ENCODE measurements at places on chromosomes 13 and 19.

DNA sequence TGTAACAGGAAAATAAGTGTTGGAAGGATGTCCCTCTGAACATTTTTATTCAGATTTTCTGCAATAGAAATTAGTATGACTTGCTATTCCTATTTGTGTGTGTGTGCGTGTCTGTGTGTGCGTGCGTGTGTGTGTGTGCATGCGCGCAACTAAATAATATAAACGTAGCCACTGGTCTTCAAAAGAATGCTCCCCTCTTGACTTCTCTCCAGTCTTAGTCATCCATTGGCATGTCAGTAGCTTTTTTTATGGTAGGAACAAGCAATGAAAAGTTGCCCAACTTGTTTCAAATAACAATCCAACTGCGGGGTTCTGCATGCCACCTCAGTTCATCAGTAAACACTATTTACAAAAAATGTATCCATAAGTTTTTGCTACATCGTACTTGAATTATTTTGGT, 249.6 kb downstream of the GPC6 start:
- DNase-seq = no peak

DNA sequence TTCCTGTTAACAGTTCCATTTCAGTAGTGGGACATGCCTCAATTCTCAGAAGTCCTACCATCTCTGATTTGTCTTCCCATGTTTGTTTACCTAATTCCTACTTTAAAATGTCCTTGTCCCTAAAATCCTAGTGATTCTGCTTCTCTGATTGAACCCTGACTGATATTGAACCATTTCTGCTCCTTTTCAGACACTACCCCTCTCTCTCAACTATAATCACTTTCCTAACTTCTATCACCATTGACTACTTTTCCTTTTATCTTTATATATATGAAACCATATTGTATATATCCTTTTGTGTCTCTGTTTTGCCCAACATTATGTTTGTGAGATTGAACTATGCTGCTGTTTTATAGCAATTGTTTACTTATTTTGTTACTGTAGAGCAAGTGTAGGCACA, 15.6 kb upstream of the ZNF227 start:
- DNase-seq = no peak

DNA sequence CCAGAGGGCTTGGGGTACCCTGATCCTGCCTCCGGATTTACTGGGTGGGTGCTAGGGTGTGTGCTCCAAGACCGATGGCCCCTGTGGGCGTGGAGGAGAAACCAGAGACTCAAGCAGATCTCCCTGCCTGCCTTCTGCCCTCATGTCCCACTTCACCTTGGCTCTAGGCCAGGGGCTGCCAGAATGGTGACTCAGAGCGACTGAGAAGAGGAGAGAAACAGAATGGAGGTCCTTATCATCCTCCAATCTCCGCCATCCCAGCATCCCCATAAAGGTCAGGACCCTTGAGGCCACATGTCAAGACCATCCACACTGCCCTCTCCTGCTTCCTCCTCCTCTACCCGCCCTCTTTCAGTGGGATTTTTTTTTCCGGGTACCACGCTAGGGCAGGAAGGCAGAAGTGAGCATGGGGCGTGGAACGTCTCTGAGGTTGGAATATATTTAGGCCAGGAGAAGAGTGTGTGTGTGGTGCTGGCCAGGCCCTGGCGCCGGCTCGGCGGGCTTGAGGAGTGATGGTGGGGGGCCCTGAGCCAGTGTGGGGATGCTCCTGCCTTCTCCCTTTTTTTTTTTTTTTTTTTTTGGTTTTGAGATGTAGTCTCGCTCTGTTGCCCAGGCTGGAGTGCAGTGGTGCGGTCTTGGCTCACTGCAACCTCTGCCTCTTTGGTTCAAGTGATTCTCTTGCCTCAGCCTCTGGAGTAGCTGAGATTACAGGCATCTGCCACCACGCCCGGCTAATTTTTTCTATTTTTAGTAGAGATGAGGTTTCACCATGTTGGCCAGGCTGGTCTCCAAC, 22.3 kb downstream of the IER2 start:
- peak; percentile 78 for DNase-seq

GRCh38 chr19:3782903-3783302, 3.3 kb downstream of the MATK start:
- DNase-seq = no peak

DNA sequence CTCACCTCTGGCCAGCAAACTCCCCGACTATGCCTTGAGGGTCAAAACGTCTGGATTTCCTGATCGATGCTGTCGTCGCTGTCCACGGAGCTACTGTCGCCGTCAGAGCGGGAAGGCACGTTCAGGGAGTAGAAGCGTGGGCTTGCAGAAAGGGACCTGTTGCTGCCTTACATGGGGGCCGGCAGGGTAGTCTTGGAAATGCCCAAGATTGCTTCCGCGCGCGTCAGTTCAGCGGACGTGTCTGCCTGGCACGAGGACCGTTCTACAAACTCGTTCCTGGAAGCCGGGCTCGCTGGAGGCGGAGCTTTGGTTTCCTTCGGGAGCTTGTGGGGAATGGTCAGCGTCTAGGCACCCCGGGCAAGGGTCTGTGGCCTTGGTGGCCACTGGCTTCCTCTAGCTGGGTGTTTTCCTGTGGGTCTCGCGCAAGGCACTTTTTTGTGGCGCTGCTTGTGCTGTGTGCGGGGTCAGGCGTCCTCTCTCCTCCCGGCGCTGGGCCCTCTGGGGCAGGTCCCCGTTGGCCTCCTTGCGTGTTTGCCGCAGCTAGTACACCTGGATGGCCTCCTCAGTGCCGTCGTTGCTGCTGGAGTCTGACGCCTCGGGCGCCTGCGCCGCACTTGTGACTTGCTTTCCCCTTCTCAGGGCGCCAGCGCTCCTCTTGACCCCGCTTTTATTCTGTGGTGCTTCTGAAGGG, 15.4 kb downstream of the RB1 start:
- no peak for DNase-seq

DNA sequence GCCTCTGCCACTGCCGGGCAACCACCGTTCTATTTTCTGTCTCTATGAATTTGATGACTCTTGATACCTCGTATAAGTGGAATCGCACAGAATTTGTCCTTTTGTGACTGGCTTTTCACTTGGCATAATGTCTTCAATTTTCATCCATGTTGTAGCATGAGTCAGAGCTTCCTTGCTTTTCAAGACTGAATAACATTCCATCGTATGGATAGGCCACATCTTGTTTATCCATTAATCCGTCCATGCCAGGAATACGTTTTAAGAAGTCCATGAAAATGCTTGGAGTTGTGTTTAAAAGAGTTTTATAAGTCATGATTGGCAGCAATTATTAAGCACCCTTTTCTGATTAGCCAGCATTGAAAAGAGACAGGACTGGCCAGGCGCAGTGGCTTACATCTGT, 53.6 kb upstream of the CLDN10 start:
- DNase-seq = no peak

- no peak for DNase-seq
Measured at GRCh38 chr19:28686756-28687155, 526.2 kb downstream of the UQCRFS1 start.

DNA sequence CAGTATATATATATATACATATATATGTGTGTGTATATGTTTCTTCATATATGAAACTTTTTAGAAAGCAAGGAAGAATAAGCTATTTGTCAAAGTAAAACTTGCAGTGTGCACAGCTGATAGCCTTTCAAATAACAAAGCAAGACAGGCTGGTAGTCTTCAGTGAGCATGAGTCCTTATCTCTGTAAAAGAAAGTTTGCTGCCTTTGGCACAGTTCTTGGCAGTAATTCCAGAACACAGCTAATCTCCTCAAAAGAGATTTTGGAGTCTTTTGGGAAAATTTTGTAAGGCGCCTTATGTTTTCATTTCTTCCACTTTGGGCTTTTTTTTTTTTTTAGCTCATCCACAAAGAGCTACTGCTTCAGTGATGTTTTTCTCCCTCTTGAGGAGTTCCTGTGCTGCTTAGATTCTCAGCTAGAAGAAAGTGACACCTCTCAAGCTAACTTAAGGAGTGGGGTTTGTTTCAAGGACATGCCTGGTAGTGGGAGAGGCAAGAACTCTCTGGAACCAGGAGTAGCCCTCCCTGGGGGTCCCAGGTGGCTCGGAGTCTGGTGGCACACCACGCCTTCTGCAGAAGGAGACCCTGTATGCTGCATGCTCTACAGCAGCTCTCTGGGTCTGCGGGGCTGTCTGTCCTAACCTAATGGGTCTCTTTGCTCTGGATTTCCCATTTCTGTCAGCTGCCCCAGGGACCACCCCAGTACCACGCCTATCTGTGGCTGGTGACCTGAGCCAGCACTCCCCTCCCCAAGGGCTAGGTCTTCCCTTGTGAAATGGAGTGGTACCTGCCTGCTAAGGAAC, 58.8 kb downstream of the TNFRSF19 start:
- no peak for DNase-seq

GRCh38 chr13:111020021-111020420, 95.1 kb upstream of the ARHGEF7 start:
- DNase-seq = no peak

DNA sequence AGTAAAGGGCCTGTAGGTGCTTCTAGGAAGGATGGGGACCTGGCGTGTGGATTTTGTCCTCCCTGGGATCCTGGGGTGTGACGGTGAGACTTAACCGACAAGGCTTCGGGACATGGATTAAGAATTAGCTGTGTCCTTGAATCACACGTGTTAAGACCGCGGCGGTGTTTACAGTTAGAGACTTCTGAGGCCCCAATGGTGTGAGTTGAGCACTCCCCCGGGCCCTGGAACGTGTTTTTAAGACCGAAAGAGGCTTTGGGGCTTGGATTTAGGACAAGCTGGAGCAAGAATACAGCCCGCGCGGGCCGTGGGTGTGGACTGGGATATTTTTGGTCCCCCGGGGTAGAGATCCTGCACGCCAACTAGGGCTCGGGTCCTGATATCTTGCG, 1.2 kb upstream of the SLC27A1 start:
- no peak for DNase-seq

DNA sequence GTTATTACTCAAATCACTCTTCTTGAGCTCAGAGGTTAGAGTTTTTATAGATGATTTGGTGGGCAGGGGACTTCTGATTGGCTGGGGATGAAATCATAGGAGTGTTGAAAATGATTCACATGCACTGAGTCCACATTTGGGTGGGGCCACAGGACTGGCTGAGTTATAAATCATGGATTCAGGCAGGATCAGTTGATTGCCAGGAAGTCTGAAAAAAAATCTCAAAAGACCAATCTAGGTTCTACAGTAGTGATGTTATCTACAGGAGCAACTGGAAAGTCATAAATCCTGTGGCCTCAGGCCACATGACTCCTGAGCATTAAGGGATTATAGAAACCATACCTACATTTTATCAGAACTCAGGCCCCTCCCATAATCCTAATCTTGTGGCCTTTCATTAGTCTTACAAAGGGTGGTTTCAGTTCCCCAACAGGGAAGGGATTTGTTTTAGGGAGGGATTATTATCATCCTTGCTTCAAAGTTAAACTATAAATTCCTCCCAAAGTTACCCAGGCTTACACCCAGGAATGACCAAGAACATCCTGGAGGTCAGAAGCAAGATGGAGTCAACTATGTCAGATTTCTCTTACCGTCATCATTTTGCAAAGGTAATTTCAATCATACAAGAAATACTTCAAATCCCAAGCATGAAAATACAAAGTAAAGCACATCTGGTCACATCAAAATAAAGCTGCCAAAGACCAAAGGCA, 5.6 kb upstream of the CCDC70 start:
- no peak for DNase-seq

Data from activated T-cell treated with anti-CD3 and anti-CD28 coated beads for 24 hours (primary cell).